ENCODE measurements at places on chromosomes 6 and 20.
A peak's percentile ranks its signal among the peaks of the same experiment; 100 is the strongest.

GRCh38 chr6:40804905-40805304 is 217.7 kb upstream of the LRFN2 start:
- DNase-seq, result peak; percentile 19

DNA sequence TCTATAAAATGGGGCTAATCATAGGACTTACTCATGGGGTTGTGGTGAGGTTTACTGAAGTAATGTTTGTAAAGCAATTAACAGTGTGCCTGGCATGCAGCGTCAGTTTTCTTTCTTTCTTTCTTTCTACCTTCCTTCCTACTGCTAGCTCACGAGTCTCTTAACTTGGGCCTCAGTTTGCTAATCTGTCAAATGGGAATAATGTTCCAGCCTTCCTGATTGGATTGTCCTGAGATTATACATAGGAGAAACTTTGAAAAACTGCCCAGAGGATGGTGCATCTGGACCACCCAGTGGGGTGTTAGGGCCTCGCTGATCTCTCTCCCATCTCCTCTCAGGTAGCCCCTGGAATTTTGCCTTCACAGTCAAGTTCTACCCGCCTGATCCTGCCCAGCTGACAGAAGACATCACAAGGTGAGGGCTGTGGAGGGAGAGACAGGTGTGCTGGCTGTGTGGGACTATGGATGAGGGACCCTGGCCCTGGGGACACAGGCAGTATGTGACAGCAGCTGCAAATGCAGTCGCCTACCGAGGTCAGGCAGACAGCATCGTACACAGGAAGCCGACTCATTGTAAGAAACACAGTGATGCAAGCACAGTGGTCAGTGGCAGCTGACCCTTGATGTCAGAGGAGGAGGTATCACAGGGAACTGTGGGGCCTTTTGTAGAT is 27.5 kb downstream of the EPB41L1 start:
- peak; percentile 65 for DNase-seq

GRCh38 chr6:81750200-81750599 is 2.3 kb downstream of the TENT5A start:
- no peak for DNase-seq

- no peak for DNase-seq
These were observed 61.0 kb downstream of the CEP162 start for GRCh38 chr6:84166395-84166794.

DNA sequence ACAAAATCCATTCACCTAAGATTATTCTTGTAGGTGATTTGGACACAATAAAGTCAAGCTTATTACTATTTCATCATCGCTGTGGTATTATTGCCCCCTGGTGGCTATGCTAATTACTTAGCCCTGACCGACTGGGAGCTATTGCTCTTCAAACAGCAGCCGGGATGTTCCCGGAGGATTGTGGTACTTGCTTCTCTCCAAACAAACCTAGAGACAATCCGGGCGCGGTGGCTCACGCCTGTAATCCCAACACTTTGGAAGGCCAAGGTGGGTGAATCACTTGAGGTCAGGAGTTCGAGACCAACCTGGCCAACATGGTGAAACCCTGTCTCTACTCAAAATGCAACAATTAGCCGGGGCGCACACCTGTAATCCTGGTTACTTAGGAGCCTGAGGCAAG is 15.4 kb upstream of the STMND1 start:
- peak; percentile 82 for DNase-seq

- DNase-seq, result no peak
These were observed 60.2 kb downstream of the TCP11 start for GRCh38 chr6:35080821-35081425.

GRCh38 chr6:89956182-89956581 is 61.9 kb downstream of the GJA10 start:
- DNase-seq, result no peak

DNA sequence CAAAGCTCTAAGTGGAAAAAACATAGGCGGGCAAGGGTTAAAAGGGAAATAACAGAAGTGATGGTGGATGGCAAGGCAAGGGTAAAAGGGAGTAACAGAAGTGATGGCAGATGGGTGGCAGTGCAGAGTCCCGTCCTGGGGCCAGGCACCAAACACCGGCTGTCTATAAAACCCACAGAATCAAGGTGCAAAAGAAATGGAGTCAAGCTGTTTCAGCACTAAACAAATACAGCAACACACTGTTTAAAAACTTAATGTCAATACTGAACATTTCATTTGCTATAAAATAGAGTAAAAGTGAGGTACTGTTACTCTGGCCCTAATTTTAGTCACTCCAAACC is 87.6 kb downstream of the MAN1A1 start:
- no peak for DNase-seq

DNA sequence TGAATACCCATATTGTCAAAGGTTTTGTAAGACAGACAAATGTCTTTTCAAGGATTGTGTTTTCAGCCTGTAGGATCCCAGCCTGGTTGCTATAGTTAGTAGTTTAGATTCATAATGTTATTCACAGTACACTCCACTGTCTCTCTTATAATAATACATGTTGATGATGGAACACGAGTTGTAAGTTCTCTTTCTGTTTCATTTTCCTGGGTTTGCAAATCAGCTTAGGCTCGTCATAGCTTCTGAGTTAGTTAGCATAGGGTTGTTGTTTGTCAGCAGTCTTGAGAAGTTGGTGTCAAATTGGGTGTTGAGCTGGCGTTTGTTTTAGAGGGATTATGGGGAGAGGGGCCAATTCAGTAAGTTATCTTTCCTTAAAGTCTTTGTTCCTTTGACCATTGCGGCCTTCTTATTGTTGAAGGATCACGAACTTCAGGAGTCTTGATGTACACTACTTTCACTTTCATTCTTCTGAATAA is 45.8 kb downstream of the QKI start:
- DNase-seq, result peak; percentile 64

- DNase-seq, result no peak
These were observed 19.3 kb downstream of the MRAP2 start for GRCh38 chr6:84052883-84053241.

DNA sequence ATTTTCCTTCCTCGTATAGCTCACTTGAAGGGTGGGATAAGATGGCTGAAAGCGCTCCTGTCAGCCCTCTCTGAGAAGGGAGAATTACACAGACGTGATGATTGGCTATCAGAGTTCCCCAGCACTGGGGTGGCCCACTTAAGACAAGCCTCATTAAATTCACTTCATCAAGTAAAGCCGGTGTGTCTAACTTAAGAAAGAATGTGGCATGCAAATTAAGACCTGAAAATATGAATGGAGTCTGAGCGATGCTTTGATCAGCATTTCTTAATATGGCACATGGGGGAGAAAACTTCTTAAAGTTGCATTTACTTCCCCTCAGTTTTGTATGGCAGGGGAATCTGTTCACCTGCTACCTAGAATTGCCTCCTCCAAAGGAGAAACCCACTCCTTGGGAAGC is 369.3 kb downstream of the FARS2 start:
- no peak for DNase-seq

DNA sequence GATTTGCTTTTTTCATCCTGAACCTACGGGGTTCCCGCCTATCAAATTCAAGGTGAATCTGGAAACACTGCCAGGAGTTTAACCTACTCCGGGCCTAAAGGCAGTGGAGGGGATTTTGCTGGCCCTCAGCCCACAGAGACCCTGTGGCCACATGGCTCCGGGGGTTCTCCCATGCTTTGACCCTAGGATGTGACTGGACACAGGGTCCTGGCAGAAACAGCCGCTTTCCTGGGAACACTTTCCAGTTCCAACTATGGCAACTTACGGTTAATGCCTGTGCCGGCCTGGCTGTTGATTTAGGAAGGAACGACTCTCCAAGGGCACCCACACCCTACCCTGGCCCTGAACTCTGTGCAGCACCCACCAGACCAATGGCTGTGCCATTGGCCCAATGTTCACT is 141.7 kb upstream of the RPS6KA2 start:
- DNase-seq, result no peak

Data from dermis blood vessel endothelial cell (primary cell).